Upper lobe of right lung (tissue), 1 donor: ENCODE measurements at places on chromosomes 12 and 14.

DNA sequence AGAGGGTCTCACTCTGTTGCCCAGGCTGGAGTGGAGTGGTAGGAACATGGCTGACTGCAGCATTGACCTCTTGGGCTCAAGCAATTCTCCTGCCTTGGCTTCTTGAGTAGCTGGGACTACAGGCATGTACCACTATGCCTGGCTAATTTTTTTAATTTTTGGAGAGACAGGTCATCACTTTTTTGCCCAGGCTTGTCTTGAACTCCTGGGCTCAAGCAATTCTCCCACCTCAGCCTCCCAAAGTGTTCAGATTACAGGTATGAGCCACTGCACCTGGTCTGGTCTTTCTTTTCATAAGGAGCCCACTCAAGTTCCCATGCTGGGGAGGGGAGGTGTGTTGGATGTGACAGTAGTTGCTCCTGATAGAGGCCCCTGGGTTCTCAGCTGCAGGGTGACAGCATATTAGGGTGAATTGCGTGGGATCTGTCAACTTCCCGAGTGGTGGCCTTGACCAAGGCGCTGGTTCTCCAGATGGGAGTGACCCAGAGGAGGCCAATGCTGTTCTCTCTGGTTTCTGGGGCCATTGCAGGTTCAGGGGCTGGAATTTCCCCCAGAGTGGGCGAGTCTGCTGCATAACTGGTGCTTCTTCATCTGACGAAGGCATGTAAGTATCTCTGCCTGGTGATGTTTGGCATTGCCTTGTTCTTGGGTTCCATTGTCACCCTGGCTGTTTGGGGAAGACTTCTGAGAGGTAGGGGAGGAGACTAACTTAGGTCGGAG is 52.4 kb upstream of the ESRRB start:
- no peak for DNase-seq

GRCh38 chr14:50542941-50543418 is 10.6 kb upstream of the MAP4K5 start:
- DNase-seq: no peak

- no peak for DNase-seq
These were observed 43.9 kb upstream of the ABCC9 start for GRCh38 chr12:21985155-21985554.

DNA sequence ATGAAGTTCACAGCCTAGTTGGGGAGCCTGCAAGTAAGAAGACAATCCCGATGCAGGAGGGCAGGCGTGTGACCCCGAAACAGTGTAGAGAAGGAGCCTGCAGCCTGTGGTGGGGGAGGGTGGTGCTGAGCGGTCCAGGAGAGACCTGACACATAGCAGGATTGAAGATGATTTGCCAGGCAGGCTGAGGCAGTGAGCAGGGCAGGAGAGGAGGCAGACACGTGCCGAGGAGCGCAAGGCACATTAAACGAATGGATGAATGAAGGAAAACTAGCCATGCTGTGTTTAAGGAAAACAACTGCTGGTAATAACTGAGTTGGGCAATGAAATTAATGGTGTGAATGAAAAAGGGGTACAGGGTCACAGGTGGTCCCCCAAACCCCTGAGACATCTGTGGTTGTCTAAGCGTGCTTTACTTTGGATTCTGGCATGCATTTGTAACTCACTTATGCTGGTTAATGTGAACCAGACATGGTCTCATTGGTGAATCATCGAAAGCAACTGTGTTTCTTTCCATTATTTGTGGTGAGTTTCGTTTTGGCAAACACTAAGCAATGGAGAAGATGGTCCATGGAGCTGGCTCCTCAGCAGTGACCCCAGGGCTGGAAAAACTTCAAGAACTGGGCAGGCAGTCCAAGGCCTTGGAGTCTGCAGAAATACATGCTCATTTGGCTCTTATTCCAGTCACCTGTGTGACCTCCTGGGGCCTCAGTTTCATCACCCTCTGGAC is 96.9 kb upstream of the EVL start:
- DNase-seq: no peak

DNA sequence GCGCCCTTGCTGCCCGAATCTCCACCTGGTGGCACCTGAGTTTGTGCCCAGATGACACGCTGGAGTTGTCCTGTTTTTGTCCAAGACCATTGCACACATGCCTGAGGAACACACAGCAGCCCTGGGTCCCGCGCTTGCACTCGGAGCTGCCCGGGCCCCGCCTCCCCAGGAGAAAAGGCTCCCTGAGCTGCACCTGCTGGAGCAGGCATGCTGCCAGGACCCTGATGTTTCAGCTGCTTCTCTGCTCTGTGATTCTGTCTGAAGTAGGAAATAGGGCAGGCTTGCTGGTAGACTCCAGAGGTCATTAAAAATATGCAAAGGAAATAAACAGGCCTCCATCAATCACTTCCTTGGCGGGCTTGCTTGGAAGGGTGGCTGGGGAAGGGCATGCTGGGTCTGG is 271.6 kb downstream of the CACNA1C start:
- DNase-seq: no peak

- DNase-seq: no peak
These were observed 43.4 kb downstream of the TEAD4 start for GRCh38 chr12:3002646-3003045.

DNA sequence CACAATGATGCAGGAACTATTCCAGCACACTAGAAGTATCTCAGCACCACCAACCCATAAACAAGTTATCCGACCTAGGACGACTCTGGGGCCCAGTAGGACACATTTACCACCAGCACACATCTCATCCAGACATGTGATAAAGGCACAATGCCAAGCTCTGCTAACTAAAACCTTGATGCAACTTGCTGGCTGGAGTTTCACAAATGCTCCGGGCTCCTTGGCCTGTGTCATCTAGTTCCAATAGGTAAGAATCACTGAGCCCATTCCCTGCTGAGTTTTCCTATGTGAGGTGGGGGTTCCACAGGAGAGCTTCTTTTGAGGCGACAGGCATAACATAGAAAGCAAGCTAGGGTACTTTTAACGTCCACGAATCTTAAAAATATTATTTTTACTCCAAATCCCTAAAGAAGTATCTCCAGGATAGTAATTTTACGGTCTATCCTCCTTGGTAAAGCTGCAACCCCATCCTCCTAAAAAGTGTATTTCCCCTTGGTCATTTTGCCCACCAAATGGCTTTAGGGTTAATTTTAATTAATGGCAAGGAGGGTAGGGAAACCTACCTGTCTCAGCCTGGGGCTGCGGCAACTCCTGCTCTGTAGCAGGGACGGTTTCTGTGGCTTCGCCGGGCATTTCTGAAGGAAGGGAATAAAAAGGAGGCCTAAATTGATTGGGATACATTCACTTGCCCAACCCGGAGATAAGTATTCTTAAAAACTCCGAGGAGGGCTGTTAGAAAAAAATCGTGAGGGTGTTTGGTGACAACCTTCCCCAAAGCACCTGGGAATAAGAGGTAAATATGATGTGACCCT is 1.0 kb downstream of the NACA start:
- DNase-seq: peak; percentile 51

DNA sequence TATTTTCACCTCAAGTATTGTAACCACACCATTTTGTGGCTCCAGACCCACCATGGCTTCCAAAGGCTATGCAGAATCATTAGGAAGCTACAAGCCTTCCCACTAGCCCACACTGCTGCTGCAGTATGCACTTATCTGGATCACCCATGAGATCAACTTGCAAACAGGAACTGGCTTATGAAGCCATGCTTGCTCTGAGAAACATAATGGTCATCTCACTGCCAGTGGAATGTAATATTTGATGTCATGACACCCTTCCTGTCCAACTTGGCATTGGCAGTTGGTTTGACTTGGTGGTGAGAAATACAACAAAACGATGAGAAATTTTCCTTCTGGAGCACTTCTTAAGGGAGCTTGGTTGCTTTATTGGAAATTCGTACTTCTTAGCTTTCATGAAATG is 69.3 kb upstream of the FRMD6 start:
- no peak for DNase-seq

DNA sequence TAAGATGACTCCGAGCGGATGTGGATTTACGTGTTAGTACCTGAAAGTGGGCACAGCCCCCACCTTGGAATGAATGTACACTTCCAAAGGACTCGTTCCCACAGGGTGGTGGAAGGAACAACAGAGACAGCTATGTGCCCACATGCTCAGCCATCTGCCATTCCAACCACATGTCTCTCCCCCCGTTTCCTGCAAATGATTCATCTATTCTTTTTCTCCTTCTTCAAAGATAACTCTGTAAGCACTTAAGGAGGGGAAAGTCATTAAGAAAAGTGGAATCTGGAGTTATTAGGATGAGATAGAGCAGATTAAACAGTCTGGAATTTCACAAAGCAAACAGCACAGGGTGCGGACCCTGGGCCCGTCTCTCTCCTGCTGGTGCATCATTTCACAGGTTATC is 18.5 kb upstream of the DUSP6 start:
- no peak for DNase-seq

DNA sequence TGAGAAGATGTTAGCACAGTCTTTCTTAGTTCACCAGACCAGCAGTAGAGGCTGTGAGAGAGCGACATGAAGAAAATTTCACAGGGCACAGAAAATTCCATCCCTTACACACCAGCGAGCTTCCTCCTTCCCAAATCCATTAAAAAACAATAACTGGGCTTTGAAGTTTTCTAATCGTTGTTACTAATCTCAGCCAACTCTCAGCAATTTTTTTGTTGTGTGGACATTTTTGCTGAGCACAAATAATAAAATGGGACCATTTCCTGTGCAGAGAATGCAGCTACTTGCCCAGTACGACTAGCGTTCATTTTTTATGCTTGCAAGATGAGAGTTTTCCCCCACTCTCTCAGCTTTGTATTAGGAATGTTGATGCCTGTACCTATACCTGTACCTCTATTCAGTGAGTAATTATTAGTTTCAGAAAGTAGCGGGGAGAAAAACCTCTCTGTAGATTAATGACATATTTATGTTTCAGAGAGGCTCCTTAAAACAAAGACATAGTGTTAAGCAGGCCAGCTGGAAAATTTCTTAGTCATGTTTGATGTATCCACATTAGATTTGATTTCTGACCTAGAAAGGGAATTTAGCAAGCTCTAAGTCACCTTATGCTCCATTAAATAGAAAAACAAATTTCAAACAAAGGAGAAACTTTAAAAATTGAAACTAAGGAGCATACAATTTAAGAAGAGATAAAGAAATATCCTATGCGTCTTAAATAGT is 146.5 kb downstream of the SRGAP1 start:
- no peak for DNase-seq

GRCh38 chr14:77369285-77369684 is 7.6 kb downstream of the TMED8 start:
- no peak for DNase-seq

GRCh38 chr12:65526311-65526710 is 247.8 kb downstream of the MSRB3 start:
- DNase-seq: no peak

GRCh38 chr14:56300495-56300894 is 182.3 kb downstream of the PELI2 start:
- DNase-seq: no peak

- DNase-seq: peak; percentile 69
These were observed 1059.8 kb downstream of the TMEM121 start for GRCh38 chr14:106586098-106586704.

GRCh38 chr12:128852885-128853599 is at the start of gene GLT1D1:
TSS of gene GLT1D1 (plus strand) at chr12:128853478. CDS start at chr12:128853582, 104 bp downstream.
- DNase-seq: no peak

- no peak for DNase-seq
These were observed 30.5 kb downstream of the SLC24A4 start for GRCh38 chr14:92353447-92353846.

- no peak for DNase-seq
These were observed 37.0 kb downstream of the EVL start for GRCh38 chr14:100102156-100102785.

DNA sequence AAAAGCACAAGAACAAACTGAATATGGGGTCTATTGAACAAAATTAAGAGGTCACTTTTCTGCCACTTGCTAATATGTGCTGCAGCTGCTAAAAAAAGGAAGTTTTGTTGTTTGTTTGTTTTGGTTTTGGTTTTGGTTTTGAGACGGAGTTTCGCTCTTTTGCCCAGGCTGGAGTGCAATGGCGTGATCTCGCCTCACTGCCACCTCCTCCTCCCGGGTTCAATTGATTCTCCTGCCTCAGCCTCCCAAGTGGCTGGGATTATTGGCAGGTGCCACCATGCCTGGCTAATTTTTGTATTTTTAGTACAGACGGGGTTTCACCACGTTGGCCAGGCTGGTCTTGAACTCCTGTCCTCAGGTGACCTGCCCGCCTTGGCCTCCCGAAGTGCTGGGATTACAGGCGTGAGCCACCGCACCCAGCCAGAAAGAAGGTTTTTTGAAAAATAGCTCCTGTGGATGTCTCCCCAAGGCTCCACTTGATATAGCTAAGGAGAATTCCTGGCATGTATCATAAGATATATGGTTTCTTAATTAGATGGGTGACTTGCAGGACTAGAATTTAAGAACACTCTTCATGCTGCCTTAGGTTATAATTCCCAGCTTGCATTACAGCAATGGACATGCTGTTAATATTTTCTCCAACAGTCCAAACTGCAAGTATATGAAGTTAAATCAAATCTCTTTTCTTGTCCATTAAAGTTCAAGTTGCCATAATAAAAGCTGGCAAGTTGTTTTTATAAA is 237.6 kb upstream of the AMIGO2 start:
- DNase-seq: no peak

GRCh38 chr12:122981587-122982476 is 1.4 kb downstream of the ARL6IP4 start:
- no peak for DNase-seq

- no peak for DNase-seq
These were observed 191.9 kb downstream of the EPS8 start for GRCh38 chr12:15597125-15597830.

GRCh38 chr12:57006809-57007475 is 596 bp upstream of the ZBTB39 start:
- no peak for DNase-seq

DNA sequence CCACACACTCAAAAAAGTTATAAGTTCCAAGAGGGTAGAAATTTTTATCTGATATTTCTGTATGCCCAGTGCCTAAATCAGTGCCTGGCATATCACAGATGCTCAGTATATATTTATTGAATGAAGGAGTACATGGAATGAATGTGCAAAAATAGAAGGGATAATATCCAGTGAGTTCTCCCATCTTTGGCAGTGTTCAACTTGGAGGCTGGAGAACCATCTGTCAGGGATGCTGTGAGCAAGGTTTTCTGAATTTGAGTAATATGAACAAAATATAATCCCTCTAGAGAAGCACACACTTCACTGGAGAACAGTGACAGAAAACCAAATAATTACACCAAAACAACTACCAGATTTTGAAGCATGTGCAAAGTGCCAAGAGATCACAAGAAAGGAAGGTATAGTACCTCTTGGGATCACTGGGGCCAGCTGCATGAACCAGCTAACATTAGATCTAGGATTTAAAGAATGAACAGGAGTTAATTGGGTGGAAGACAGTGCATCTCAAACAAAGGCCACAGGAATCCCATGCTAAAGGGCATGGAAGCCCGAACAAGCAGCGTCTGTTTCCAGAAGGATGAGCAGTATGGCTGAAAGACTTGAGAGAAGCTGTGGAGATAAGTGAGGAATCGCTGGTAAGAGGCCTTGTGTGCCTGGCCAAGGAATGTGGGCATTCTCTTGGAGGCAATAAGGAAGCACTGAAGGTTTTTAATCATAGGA is 11.5 kb downstream of the SLC8A3 start:
- no peak for DNase-seq

- no peak for DNase-seq
These were observed 1131.1 kb downstream of the TMEM121 start for GRCh38 chr14:106657460-106657859.
